ENCODE measurements at places on chromosomes 6 and 20.

GRCh38 chr6:80464901-80465300 lies 358.4 kb downstream of the BCKDHB start:
- DNase-seq = no peak

GRCh38 chr6:127342296-127342945 lies 988 bp downstream of the ECHDC1 start:
- no peak for DNase-seq

DNA sequence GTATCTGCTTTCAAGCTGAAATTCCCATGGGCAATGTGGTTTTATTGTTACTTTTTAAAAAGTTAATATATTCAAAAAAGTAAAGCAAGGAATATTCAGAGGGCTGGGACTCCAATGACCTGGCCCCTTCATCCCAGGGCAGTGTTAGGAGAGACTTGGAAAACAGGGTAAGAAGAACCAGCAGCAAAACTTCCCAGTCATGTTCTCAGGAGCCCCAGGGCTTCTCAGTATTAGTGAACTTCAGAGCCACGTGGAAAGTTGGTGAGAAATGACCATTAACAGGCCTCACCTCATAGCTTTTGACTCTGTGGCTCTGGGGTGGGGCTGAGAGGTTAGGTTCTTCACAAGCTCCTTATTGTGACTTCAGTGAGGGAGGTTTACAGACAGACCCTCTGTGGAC lies 230.4 kb upstream of the KCNG1 start:
- DNase-seq = no peak

- no peak for DNase-seq
Measured at GRCh38 chr6:53439556-53439955, 90.8 kb upstream of the ELOVL5 start.

DNA sequence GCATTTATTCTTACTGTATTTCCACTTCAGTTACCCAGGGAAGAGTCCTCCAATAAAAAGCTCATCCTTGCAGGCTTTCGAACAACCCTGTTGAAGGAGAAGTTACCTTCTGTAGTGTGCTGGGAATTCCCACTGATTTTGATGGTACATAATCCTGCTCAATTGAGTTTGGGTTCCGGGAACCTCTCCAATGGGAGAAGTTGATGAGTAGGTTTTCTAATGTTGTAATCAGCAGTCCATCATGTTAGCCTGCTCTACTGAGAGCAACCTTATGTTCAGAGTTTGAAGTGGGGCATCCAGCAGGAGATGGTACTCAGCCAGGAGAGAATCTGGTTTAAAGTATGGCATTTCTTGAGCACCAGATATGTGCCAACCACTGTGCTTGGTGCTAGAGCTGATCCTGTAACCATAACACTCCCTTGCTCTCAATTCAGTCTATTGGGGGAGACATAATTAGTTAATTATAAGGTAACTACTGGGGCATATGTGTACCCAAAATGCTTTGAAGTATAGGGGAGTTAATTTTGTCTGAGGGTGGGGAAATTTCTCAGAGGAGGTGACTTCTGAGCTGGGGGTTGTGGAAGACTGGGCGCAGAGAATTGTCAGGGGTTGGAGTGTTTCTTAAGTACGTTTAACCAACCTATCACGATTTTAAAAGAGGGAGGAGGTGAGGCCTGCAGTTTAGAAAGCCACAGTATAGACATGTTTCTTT lies 2.1 kb downstream of the TOP1 start:
- no peak for DNase-seq

GRCh38 chr6:14038467-14039437 lies 78.8 kb upstream of the CD83 start:
- DNase-seq = no peak

DNA sequence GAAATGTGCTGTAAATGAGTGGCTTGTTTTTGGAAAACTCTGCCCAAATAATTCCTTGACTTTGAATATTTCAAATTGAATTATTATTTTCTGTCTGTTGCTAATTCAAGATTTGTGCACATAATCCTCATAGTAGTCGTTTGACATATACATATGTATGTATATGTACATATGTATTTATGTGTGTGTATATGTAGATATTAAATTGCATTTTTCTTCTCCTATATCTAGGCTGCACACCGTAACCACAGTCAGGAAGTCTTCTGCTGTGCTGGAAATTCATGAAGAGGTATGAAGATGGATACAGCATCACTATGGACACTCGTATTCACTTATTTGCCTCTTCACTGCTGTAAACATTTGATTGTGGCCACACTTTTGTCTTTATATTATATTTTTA lies 29.6 kb downstream of the OPN5 start:
- DNase-seq = no peak

DNA sequence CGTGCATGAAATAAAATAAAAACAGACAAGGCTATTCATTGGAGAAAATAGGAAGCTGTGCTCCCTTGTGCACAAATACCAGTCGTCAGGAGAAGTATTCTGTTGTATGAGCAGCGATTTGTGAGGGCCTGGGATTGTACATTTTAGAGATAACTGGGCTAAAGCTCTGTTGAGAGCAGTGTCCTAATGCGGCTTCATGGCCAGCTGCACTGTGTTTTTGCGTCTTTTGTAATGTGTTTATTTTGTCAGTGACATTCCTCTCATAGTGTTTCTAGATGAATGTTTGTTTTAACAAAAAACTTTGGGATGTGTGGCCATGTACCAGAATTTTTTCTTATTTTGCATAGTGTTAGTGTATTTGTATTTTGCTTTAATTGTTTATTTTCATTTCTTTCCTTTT lies 14.8 kb downstream of the ERMARD start:
- DNase-seq = no peak

GRCh38 chr20:11120431-11120830 lies 446.6 kb upstream of the JAG1 start:
- DNase-seq = no peak

GRCh38 chr20:24321973-24322372 lies 147.5 kb upstream of the SYNDIG1 start:
- DNase-seq = no peak

GRCh38 chr20:38947931-38948362 lies 14.2 kb upstream of the DHX35 start:
- no peak for DNase-seq

- DNase-seq = no peak
Measured at GRCh38 chr6:836276-836853, 143.4 kb upstream of the EXOC2 start.

DNA sequence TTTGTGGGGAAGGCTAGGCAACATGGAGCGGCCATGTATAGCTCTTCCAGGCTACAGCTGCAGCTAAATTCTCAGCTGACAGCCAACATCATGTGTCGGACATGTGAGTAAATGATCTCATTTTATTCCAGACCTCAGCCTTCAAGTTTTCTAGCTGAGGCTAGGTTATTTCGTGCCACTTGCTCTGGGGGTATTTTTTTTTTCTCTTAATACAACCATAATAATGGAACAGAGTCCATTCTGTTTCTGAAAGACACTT lies 573.5 kb downstream of the CD109 start:
- no peak for DNase-seq

GRCh38 chr20:50646483-50646996 lies 44.8 kb downstream of the RIPOR3 start:
- DNase-seq = no peak

GRCh38 chr6:54847799-54848597 lies 1.4 kb downstream of the FAM83B start:
- DNase-seq = no peak

- no peak for DNase-seq
Measured at GRCh38 chr6:129661536-129662405, 48.2 kb downstream of the ARHGAP18 start.

- no peak for DNase-seq
Measured at GRCh38 chr6:81944661-81945060, 192.2 kb upstream of the TENT5A start.

GRCh38 chr6:39493174-39493573 lies 170.7 kb upstream of the KCNK16 start:
- no peak for DNase-seq

GRCh38 chr6:153956808-153957207 lies 82.2 kb upstream of the OPRM1 start:
- DNase-seq = no peak

GRCh38 chr20:22063753-22064152 lies 358.3 kb downstream of the PAX1 start:
- no peak for DNase-seq

GRCh38 chr20:32626859-32627636 lies 41.9 kb upstream of the NOL4L start:
- no peak for DNase-seq

DNA sequence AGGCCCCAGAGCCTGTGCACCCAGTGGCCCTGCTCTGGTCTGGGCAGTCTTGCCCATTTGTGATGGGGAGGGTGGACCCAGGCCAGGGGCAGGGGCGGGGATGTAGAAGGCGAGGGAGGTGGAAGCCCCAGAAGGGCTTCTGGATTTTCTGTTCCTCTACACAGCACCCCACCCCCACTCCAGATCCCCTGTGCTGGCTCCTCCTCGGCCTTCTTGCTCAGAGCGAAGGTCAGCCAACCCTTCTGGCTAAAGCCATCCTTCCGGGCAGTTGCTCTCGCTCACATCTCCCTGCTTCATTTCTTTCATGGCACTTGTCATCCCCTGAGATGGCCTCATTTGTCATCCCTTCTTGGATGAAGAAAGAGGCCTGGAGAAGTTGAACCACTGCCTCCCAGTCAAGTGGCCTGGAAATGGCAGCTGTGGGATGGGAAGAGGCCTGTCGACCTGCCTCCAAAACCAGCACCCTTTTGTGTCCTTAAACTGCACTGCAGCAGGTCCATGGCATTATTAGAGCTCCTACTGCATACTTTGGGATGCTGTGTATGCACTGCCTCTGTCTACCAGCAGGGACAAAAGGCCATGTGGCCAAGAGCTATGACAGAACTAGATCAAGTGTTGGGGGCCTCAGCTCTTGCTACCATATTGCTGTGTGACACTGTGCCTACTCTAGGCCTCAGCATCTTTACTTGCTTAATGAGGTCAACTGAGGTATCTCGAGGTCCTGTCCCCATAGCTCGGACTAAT lies 19.9 kb downstream of the PEDS1 start:
- no peak for DNase-seq

GRCh38 chr20:20259533-20259932 lies 108.4 kb upstream of the INSM1 start:
- DNase-seq = no peak

DNA sequence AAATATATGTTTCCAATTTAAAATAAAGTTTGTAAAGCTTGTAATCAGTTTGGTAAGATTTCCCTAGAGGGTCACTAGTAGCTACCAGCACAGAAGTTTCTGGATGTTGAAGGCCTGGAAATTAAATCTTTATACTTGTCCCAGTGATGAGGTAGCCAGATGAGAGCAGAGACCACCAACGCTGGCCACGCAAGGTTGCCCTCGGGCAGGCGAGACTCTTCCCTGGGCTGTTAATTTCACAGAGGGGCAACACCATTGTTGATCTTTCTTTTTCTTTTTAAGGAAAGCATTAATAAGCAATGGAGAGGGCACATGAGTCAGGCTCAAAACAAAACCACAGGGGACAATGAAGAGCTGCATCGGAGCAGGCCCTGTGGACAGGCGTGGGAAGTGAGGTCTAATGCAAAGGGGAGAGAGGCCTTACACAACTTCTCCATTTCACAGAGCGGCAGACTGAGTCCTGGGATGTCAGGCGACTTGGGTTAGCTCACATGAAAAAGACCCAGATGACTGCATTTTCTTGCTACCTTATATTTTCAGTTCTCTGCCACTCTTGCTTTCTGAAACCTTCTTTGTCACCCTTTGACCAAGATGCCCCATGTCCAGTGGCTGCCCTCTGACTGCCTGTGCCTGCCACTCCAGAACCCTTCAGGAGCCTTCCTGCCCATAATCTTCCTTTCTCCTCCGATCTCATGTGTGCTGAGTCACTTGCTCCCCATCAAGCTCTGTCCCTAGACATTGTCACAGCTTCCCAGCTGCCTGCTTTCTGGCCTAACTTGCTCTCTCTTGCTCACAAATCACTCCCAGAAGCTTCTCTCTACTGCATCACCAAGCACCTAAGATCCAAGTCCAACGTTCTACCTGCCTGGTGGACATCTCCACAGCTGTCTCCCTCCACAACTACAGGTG lies 107.7 kb upstream of the CDYL start:
- DNase-seq = no peak

DNA sequence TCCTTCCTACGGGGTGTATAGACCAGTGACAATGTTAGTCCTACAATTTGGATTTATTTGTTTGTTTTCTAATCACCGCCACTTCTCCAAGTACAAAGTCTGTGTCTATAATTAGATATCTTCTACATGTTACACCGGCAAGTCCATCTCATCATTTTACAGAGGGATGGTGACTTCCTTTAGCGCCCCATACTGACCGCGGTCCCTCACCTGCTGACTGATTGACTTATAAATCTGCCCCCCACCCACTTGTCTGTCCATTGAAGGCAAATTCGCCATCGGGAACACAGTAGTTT lies 8.9 kb upstream of the NR2E1 start:
- no peak for DNase-seq

GRCh38 chr6:43090559-43090956 lies 14.4 kb downstream of the PTK7 start:
- DNase-seq = no peak

GRCh38 chr6:25774120-25774715 lies 19.7 kb downstream of the SLC17A4 start:
- no peak for DNase-seq

DNA sequence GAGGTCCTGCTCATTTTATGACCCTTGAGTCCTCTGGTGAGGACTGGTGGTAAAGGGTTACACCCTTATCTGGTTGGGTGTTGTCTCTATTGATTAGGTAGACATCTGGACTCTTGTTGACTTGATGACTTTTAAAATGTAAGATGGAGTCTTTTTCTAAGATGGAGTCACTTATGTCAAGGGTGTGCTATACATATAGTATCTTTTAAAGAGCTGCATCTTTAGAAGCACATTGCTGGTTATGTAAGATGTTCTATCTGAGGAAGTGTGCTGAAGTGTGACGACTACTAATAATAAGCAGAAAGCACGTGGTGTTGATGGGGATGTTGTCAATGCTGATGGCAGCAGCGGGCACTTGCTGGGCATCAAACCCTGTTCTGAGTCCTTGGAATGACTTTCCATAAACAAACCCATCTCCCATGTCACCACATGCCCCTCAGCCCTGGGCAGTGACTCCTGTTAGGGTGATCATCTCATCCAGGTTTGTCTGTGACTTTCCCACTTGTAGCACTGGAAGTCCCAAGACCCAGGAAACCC lies 229.6 kb downstream of the EYA2 start:
- no peak for DNase-seq

DNA sequence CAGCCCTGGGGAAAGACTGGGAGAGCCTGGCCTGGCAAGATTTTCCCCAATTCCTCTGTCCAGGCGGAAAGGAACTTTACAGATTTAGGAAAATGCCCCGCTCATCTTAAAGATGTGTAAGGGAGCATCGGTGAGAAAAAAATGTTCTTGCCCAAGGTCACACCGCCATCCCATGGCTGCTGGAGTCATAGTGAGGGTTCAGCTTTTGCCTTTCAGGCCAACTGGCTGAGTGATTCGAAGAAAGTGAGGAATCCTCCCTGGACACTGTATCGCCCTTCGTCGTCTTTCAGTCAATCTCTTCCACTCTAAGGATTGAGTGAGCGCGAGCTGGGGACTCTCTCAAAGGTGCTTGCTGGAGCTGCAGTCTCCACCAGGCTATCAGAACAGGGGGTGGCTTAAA lies 1.4 kb downstream of the WFDC2 start:
- DNase-seq = no peak

All from central memory CD4-positive, alpha-beta T cell (primary cell).